NCI-H69 (cell line): ENCODE measurements at places on chromosomes 5 and 9.
A peak's percentile ranks its signal among the peaks of the same experiment; 100 is the strongest.

- peak; percentile 79 for DNase-seq
Measured at GRCh38 chr9:95752129-95752731, 123.3 kb upstream of the ERCC6L2 start.

DNA sequence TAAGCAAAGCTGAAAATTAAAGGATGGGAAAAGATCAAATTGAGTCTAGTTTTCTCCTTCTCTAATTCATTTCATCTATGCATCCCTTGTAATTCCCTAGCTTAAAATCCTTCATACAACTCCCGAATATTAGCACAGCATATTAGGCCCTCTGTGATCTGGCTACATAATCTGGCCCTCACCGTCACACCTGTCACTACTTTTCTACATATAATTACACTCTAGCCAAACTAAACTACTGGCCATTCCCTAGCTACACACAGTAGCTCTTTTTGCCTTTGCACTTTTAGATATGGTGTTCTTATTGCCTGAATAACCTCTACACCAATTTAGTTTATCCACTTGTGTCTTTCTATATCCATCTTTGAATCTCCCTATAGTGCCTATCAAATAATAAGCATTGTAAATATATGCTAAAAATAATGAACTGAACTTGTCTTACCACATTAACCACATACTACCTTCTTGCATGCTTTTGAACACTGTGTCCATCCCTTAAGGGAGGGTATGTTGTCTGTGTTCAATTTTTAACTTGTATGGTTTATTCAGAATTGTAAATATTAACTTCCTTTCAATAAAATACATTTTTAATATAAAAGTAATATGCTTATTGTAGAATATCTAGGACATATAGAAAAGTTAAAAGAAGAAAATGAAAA, 15.9 kb downstream of the RANBP6 start:
- DNase-seq: peak; percentile 41

- DNase-seq: no peak
Measured at GRCh38 chr9:92965061-92965758, 17.9 kb downstream of the FGD3 start.

DNA sequence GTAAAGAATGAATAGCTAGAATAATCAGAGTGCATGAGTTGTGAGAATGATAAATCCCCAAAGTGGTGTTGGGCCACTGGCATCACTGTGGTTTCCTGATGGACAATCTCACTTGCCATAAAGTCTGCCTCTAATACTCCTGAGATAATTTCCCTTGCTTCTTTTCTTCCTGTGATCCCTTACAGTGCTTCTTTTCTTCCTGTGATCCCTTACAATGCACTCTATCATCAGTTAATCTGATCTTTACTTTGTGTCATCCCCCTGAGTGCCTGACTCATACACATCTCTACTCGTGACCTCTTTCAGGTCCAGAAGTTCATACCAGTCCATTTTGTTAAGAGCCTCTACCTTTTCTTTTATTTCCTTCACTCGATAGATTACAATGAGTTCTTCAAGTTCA, 418.3 kb downstream of the HCN1 start:
- DNase-seq: no peak

- DNase-seq: no peak
Measured at GRCh38 chr5:143434261-143435209, 31.0 kb upstream of the NR3C1 start.

- DNase-seq: no peak
Measured at GRCh38 chr9:5767968-5768932, 64.7 kb downstream of the ERMP1 start.
